ENCODE measurements at places on chromosomes 5 and 9.

GRCh38 chr9:33044677-33045282 lies 19.7 kb downstream of the DNAJA1 start:
- DNase-seq, result no peak

GRCh38 chr5:122063836-122064235 lies 14.2 kb downstream of the LOX start:
- no peak for DNase-seq

DNA sequence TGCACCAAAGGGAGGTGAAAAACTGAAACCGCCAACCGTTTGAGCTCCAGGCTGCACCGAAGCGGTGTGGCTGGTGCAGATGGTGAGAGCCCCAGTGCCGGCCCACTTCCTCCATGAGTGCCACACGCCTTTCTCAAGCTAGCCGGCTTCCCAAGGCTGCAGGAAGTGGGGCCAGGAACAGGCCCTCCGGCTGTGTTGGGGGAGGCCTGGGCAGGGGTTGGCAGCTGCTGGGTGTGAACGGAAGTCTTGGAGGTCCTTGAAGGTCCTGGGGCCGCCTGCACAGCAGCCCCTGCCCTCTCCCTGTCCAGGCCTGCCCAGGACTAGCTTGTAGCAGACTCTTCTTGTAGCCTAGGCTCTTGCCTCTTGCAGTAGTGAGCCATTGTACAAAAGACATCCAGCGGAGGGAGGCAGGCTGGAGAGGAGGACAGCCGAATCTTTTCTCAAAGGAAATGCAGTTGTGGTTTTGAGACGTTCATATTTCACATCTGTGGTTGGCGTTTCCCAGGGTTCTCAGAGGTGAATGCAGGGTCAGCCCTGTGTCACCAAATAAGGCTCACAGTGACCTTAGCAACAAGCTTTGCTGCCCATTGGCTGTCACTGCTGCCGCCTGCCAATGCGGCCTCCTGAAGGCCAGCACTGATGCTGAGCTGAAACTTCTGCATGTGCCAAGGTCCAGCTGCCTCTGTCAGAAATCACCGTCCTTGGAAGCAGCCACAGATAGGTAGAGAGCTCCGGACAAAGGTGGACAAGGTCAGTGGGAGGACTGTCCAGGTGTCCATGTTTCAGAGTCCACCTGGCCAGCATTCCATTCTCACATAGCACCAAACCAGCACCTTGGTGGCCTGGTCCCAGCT lies 23.9 kb downstream of the IRF1 start:
- no peak for DNase-seq

GRCh38 chr5:149852641-149853330 lies 91.8 kb downstream of the PDE6A start:
- DNase-seq, result peak; percentile 35

- no peak for DNase-seq
Measured at GRCh38 chr5:140214831-140215230, 39.8 kb downstream of the CYSTM1 start.

DNA sequence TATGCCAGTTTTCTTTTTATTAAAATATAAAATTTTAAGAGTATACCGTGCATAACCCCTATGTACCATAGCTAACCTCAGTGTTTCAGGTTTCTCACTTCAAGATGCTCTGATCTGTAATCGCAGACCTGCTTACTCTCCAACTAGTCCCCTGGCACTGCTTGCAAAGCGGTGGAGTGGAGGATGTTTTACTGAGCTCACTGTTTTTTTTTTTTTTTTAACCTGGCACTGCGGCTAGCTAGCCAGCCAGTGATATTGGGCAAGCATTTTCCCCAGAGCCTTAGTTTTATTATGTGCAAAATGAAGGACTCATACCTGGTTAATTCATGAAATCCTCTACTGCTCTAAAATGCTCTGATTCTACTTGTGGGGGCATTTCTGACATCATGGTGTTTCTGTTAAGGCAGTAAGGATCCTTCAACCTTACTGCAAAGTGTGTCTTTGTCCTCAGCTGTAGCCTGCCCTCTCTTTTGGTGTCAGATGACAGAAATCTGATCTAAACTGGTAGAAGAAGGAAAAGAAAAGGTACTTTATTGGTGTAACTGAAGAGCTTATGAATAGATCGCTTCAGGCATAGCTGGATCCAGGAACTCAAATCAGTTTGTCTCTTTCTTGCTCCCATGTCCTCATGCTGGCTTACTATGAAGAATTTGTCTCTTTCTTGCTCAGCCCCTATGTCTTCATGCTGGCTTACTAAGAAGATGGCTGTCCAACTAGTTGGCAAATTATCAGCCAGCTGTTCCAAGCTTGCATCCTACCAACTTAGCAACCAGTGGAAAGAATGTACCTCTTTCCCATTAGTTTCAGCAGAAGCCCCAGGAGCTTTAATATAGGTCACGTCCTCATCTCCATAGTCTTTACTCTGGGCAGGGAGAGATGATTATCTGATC lies 59.8 kb downstream of the DOCK2 start:
- no peak for DNase-seq

DNA sequence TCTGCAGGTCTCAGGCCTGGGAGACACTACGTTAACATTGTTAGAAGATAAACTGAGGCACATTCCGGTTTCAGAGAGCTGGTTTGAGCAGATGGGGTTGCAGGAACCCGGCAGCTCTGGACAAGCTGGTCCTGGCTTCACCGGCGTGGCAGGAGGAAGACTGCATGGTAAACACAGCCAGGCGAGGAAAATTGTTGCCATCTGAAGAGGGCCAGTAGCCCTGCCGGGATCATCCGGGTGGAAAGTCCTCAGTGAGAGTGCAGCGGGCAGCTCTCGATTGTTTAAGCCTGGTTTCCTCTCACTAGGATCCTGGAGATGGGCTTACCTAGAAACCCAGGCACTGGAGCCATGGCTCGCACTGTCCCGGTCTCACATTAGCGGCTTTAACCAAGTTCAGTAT lies 226.9 kb downstream of the IRX2 start:
- DNase-seq, result no peak

GRCh38 chr5:128397876-128398275 lies 140.2 kb downstream of the FBN2 start:
- no peak for DNase-seq

DNA sequence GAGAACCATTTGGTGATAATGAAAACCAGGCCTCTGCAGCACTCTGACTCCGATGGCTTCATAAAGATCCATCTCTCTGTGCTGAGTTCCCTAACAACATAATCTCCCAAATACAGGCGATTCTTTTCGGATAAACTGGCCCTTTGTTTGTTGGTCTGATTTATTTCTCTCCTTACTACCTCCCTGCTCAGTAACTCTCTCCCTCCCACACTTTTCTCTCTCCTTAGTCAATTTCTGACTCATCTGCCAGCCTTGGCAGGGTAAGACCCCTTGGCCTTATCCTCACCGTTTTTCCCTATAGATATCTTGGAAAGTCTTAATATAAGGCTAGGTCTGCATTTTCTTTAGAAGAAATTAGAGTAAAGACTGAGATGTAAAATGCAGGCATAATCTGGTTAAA lies 128.7 kb downstream of the BRINP1 start:
- no peak for DNase-seq

- DNase-seq, result no peak
Measured at GRCh38 chr5:123387313-123387712, 35.9 kb downstream of the CEP120 start.

- DNase-seq, result no peak
Measured at GRCh38 chr5:154829589-154830218, 20.7 kb downstream of the FAXDC2 start.

- DNase-seq, result no peak
Measured at GRCh38 chr9:27347889-27348288, 50.9 kb upstream of the EQTN start.

DNA sequence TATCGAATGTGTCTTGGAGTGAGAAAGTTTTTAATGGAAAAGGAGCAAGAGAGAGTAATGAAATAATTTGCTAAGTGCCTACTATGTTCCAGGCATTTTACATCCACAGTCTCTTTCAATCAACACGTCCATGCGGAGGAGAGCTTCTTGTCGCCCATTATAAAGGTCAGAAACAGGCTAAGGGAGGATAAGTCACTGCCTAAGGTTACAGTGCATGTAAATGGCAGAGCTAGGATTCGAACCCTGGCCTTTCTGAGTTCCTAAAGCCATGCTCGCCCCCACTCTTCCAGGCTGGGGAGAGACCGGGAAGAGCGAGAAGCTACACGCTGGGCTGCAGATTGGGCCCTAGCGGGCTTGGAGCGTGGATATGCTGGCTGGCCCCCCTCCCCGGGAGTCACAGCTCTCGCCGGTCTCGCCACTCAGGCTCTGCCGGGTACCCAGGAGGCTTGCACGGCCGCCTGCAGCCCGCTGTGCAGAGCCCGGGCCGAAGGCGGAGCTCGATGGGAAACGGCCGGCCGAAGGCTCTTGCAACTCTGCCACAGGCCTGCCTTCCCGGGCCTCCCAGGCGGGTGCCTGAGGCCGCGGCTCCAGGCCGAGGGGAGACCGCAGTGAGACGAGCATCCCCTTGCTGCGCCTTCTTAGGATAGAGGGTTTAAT lies 775 bp upstream of the LHX2 start:
- no peak for DNase-seq

DNA sequence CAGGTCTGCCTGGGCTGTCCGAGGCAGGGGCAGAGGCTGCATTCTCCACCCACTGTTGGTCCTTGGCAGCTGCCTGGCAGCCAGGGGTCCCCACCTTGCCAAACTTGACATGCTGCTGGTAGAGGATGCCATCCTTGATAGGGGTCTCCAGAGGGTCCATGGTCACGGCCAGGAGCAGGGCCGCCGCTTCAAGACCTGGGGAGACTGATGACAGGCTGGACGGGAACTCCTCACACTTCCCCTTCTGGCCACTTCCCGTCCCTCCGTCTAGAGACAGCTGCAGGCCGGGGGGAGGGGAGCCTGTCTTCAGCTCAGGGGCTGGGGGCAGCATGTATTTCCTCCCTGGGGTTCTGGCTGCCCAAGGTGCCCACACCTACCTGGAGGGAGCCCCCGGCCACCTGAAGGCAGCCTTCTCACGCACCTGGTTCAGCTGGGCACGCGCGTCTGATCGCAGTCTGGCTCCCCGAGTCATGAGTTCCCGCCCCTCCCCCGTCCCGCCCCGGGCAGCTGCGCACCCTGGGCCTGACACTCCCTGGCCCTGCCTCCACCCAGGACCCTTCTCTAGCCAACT lies at the start of gene DOK3:
Gene DOK3 (minus strand): TSS at position 446 of the 571 bp plus-strand sequence. CDS start 286 bp downstream, at position 160.
- DNase-seq, result no peak

- no peak for DNase-seq
Measured at GRCh38 chr9:137872296-137872695, 5.3 kb upstream of the CACNA1B start.

DNA sequence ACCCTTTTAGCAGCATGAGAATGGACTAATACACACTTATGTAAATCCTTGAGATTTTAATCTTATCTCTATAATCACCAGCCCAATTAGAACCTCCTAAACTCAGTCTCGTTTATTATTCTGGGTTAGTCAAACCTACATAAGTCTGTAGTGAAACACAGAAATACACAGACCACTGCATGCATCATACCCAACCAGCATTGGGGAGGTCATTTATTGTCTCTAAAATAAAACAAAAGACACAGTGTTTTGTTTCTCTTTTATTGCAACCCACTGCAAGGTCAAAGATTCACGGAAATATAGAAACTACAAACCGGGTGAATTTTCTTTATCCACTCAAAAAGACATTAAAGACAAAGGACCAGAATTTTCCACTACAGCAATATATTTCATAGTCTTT lies 188.1 kb upstream of the EFNA5 start:
- DNase-seq, result no peak

- no peak for DNase-seq
Measured at GRCh38 chr5:6812800-6813731, 99.8 kb downstream of the TENT4A start.

DNA sequence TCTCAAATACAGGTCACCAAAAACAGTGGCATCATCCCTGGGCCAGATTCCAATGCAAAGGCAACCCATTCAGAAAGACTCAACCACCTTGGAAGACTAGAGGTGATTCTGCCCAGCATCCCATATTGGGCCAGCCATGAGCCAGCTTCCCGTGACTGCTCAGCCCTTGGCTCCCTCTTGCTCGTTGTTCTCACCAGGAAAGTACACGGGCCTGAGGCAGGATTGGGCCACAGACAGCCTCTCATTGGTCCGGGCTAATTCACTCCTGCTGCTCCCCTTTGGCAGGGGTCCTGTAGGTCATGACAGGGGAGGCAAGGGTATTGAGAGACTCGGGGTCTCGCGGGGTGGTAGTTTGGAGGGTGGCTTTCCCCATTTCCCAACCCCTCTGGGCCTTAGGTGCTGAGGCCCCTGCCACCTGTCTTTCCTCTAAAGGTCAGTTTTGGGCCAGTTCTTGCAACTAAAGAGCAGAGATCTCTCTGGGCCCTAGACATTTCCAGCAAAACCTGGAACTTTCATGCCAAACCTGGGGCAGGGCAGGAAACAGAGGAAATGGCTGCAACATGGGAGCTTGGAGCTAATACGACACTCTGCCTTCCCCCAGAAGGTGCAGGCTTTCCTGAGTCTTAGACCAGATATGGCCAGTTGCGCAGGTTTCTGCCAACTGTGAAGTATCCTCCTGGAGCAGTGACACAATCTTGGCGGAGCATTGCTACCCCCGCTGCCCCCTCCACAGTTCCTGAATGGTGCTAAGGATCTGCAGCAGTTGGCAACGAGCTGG lies 22.0 kb upstream of the FGFR4 start:
- DNase-seq, result no peak

- DNase-seq, result no peak
Measured at GRCh38 chr9:136372561-136373299, 739 bp downstream of the CARD9 start.

DNA sequence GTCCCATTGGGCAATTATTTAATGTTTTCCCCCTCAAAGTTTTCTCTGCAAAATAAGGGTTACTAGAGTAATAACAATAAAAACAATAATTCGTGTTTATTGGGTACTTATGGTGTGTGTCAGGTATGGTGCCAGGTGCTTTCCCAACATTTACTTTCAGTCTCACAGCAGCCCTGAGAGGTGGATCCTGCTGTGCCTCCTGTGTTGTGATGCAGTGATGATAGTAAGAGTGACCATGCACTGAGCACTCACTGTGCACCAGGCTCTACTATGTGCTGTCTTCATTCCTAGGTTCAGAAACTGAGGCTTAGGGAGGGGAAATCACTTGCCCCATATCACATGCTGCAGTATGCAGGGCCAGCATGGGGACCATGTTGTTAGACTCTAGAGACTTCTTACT lies 15.5 kb downstream of the OTULINL start:
- DNase-seq, result no peak

DNA sequence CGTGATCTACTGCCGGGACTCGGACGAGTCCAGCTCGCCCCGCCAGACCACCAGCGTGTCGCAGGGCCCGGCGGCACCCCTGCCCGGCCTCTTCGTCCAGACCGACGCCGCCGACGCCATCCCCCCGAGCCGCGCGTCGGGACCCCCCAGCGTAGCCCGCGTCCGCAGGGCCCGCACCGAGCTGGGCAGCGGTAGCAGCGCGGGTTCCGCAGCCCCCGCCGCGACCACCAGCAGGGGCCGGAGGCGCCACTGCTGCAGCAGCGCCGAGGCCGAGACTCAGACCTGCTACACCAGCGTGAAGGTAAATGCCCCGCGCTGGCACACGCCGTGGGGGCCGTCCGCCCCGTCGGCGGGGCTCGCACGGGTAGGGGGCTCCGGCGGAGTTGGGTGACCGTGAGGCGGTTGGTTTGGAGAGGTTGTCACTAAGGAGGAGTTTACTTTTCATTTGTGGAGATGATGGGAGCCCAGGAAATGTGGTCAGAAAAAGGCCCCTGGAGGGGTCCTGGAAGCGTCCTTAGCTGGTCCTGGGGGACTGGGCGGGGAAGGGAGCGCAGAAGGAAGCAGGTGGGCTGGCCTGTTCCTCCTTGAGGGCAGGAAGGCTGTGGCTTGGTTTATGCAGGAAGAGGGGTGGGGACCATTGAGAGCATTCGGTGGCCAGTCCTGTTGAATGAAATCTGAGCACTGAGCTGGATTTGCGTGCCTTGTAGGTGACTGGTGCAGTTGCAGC lies 647 bp downstream of the PDE8B start:
- no peak for DNase-seq

- no peak for DNase-seq
Measured at GRCh38 chr5:15690611-15691010, 190.6 kb downstream of the FBXL7 start.

- no peak for DNase-seq
Measured at GRCh38 chr5:114362977-114363761, 1.3 kb downstream of the KCNN2 start.

Measured in anterior cingulate cortex (tissue), 58 donors.